Fibroblast of villous mesenchyme (primary cell): ENCODE measurements at places on chromosomes 6 and 20.

DNA sequence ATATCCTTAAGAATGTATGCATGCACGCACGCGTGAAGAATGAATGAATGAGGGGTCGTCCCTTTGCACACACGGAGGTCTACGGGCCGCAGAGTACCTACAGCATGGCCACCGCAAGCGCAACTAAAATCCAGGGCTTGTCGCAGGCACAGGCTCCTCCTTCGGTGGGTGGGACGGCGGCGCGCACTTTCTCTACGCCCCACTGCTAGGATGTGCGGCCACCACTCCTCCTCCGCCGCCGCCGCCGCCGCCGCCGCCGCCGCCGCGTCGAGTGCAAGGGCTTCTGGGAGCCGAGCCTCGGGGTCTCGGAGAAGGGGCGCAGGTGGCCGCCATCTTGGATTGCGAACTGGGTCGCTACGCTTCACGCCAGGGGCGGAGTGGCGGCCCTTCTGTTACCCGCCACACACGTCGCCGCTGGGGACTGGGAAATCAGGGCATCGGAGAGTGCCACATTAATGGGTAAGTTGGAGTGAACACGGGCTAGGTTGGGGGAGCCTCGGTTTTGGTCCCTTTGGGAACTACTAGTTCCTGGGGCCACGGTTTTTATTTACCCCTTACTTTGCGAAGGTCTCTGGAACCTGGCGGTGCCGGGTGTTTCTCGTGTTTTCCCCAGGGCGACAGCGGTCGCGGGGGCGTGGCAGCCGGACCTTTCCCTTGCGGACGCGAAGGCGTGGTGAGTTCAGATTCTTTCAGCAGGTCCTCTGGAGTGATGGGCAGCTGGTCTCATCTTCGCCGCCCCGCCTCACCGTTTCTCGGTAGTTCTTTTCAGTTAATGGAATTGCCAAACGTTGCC lies at the start of gene KPNA5:
Gene KPNA5, plus strand, starts transcription at position 332 of the 793 bp plus-strand sequence. Its CDS starts 124 bp downstream, at position 456.
- DNase-seq, result peak; percentile 91

DNA sequence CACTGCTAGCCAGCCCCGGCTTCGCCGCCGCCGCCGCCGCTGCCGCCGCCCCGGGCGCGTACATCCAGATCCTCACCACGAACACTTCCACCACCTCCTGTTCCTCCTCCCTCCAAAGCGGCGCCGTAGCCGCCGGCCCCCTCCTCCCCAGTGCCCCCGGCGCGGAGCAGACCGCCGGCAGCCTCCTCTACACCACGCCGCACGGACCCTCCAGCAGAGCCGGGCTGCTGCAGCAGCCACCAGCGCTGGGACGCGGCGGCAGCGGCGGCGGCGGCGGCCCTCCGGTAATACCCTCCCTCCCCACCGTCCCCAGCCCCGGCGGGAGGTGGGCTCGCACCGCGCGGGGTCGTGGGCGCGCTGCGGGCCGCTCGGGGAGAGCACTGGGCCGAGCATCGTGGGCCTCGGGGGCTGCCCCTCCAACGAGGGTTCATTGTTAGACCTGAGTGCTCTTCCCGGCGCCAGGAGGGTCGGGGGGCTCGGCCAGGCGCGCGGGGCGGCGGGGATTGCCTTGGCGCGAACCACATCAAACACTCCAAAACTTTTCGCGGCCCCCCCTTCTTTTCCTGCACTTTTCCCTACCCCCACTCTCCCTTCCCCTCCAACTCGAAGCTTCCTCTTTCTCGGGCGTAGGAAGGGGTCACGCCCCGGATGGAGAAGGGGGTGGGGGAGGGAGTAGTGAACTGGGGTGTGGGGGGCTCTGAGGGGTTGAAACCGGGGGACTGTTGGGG lies 827 bp downstream of the E2F3 start:
- peak; percentile 28 for DNase-seq

DNA sequence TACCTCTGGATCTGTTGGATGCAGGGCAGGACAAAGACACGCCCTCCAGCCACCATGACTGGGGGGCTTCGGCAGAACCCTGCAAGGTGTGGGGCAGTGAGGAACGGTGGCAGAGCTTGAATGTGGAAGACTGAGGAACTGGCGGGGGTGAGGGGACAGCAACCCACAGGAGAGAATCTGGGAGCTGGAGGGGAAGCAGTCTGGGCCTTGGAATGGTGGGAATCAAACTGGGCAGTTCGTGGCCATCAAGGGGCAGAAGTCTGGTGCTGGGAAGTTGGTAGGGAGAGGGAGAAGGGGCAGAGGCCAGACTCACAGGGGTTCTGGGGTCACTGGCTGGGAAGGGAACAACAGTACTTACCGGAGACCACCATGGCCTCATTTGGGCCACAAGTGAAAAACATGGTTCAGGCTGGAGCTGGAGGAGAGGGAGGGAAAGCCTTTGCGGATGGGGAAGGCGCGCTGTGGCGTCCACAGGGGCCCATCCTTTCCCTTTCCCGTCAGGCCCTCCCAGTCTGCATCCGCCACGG lies 635 bp downstream of the FLOT1 start:
- no peak for DNase-seq

GRCh38 chr6:153947808-153948447 lies 91.1 kb upstream of the OPRM1 start:
- peak; percentile 25 for DNase-seq

DNA sequence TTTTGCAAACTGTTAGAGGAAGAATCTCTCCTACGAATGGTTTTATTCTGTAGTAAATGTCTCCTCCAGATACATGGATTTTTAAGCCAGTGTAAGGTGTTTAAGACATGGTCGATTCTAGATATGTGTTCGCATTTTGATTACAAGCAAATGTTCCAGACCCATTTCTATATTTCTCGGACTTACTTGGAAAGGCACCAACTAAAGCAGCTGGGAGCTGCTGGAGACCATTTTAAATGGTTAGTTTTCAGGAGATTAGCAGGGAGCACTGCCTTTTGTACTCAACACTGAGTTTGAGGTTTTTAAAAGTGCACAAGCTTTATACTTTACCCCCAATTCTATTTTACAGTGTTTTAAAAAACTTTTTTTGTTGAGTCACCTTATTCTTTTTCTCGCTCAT lies 857.0 kb downstream of the KIF16B start:
- DNase-seq, result no peak

DNA sequence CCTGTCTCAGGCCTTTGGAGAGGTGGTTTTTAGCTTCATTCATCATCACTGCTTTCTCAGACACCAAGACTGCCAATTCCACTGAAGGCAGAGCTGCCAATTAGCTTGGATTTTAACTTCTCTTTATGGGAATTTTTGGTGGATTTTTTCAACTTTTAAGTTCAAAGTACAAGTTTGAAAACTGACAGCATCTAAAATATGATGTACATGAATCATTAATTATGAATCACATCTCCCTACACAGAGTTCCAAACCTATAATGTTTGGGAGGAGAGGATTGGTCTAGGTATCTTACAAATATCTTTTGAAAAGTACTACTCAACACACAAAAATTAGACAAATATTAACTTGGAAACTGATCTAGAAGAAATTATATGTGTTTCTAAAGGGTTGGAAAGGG lies 25.5 kb downstream of the CNKSR3 start:
- no peak for DNase-seq

GRCh38 chr6:156694679-156695078 lies 82.5 kb upstream of the ARID1B start:
- no peak for DNase-seq

DNA sequence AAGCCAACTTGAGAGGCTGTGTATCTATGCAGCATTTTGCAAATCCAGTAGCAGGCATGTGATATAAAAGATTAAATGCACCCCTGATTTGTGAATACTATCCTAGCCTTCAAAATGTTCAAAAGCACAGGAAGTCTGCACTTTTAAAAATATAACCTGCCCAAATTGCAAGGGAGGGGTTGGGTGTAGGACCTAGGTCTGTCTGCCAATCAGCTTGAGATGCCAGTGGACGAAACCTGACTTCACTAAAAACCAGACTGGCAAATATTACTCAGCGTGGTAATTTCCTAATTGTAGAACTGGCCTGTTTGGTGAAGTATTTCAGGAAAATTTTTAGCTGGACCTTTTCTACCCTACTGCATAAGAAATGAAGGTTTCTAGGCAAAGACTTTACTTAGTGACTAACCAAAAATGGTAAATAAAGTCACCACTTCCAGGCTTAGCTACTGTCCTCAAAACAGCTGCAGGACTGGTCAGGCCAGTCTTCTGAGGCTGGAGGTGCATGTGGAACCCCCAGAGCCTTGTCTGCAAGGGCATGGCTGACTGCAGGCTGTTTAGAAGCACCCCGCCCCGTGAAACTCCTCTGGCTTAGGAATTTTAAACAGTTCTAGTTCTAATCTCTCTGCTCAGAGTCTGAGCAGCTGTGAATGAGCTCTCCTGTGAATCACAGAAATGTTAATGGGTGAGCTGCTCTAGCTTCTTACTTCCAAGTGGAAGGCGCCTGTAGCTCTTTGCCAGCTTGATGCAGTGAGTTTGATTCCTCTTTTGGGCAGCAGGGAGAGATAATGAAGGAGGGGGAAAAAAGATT lies 104.4 kb upstream of the ESR1 start:
- no peak for DNase-seq

DNA sequence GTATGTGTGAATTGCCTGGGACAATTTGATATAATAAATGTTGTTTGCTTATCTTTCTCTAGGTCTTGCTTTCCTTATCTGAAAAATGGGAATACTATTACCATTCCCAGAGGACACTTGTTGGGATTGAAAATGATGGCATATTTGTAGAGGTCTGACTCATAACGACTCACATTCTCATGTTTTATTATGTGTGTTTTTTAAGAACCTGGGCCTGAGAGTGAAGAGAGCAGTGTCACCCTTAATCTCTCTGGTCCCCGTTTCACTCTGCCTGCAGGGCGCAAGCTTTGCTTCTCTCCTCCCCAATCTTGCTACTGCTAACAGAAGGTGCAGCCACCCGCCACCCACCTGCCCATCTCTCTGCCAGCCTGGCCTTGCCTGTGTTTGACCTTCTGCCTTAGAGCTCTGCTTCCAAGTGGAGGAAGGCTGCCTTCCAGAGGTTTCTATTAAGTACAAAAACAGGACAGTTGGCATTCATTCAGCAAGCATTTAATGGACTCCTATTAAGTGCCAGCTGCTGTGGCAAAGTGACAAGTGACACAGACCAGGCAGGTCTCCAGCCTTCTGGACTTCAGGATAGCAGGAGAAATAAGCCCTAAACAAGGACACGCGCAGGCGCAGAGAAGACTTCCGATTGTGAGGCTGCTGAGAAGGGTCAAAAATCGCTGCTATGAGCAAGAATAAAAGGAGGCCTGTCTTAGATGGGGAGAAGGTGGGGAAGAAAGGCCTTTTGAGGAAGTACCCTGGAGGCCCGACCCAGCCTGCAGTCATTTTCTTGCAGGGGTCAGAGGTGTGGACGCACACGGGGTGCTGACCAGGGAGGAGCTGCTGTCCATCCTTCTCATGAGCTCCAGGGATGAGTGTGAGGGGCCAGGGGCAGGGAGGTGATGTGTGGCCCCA lies 112.5 kb downstream of the JPH2 start:
- DNase-seq, result peak; percentile 42

GRCh38 chr6:46963626-46964025 lies 41.9 kb upstream of the ADGRF5 start:
- peak; percentile 21 for DNase-seq

DNA sequence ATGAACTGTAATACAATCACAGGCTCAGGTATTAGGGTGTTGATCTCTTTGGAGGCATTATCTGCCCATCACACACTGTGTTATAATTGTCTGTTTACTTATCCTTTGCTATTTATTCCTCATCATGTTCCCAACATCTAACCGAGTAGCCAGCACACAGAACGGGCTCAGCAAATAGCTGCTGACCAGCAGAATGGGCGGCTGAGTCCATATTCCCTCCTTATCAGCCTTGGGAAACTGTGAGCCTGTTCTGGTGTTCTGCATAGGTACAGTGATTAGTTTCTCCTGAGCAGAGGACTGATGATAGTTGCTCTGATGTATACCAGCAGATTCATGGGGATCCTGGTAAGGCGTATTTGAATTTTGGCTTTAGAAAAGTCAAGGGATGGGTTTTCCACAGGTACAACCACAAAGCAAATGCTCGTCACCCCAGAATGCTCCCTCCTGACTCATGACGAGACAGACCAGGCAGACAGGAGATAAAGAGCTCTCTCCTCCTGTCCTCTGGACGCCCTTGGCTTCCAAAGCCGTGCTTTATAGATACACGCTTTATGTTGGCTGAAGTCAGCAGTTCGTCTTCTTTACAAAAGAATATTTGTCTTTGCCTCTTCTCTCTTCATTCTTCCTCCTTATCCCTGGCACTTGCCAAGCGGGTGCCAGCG lies 166.7 kb downstream of the TTLL2 start:
- no peak for DNase-seq

- DNase-seq, result no peak
Measured at GRCh38 chr6:5989141-5989723, 17.5 kb downstream of the NRN1 start.

DNA sequence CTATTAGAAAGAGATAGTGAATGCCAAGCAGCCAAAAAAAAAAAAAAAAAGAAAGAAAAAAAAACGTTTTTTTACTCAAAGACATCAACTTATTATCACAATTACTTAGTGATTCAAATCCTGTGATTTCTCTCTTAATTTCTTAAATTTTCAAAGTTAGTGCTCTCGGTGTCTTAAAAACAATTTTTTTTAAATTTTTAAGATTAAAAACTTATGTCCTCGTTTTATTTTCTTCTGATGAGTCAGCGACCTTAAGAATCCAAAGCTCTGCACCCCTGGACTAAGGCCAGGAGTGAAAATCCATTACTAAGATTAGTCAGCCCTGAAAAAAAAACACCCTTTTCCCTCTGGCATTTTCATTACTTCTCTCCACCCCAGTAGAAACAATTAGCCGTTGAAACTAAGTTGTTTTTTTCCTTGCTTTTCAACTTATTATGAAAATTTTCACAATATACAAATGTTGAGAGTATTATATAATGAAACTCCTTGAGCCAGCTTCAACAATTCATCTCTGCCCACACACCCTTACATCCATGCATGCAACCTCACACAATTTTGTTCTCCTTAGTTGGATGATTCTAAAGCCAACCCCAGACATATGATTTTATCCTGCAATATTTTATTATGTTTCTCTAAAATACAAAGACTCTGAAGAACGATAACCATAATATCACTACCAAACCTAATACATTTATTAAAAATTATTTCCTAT lies 85.6 kb upstream of the CARMIL1 start:
- DNase-seq, result peak; percentile 98

GRCh38 chr6:15663130-15663871 lies 473 bp upstream of the DTNBP1 start:
- no peak for DNase-seq

- DNase-seq, result no peak
Measured at GRCh38 chr20:12702312-12702711, 306.5 kb upstream of the SPTLC3 start.

- no peak for DNase-seq
Measured at GRCh38 chr6:113500221-113500620, 356.9 kb upstream of the MARCKS start.

DNA sequence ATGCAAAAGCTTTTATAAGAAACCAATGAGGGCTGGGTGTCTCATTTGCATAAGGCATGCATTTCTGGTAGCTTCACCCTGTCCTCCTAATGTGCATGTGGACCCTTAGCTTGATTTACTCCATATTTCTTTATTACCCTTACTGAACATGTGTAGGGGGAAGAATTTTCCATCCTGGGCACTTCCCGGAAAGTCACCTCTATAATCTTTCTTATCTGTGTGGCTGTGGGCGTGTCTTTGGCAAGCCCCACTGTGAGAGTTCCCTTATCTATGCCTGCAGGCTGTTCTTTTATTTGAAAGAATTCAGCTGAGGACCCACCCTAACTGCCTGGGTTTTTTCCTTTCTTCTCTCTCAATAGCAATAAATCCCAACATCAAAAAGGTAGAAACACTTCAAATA lies 627.8 kb downstream of the DOK5 start:
- no peak for DNase-seq
